NCI-H446 (cell line): ENCODE measurements at places on chromosomes 6 and 20.

GRCh38 chr6:27986928-27987725 is 30.1 kb downstream of the OR2B6 start:
- DNase-seq = no peak

- no peak for DNase-seq
Observed at GRCh38 chr6:4856785-4857184, 80.6 kb downstream of the CDYL start.

- no peak for DNase-seq
Observed at GRCh38 chr6:137390334-137390733, 103.9 kb downstream of the OLIG3 start.

DNA sequence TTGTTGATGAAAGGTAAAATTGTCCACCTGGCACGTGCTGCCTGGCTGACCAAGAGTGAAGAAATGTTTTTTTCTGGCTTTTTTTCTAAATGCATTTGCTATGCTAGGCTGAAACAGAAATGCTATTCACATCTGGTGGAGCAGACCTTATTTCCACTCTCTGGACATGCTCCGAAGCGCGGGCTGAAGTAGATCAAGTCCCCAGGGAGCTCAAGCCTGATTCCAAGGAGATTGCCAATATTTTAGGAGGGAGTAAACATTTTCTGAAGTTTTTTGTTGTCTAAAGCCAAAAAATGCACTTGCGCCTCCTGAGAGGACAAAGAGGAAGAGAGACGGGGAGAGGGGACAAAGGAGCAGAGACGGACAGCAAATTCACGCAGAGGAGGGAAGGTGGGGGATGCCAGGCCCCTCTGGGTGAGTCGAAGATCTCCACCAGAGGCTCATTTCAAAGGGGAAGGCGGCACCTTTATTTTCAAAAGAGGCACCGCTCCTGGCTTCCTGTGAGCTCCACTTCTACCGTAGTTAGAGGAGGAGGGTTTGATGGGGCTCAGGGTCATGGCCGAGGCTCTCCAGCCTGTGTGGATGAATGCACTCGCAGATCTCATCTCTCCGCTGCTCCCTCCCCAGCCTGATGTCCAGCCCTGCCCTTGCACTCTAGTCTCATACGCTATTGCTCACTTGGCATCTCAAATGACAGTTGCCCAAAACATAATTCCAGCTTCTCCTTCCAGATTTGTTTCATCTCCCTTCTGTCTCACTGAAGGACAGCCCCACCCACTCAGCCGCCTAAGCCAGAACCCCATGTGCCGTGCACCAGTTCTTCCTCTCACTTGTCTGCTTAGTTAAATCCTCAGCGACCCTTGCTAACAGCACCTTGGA is 23.1 kb upstream of the SMOC2 start:
- DNase-seq = no peak

- DNase-seq = no peak
Observed at GRCh38 chr6:76881414-76881813, 581.9 kb downstream of the HTR1B start.

DNA sequence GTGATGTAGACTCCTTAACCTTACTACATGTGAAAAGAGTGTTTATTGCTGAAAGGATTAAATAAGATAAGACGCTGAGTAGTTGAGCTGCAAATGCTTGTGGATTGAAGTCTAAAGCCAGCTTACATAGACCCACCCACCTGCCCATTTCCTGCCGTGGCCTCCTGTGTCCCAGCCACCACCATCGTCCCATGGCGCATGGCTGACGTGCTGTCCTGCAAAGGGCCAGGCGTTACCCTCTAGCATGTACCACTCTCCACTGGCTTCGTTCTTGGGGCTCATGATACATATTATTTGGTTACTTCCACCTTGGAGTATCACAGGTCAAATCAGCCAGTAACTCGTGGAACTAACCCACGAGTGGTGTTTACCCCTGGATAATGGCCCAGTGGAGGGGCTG is 181.8 kb downstream of the CDH4 start:
- DNase-seq = no peak

DNA sequence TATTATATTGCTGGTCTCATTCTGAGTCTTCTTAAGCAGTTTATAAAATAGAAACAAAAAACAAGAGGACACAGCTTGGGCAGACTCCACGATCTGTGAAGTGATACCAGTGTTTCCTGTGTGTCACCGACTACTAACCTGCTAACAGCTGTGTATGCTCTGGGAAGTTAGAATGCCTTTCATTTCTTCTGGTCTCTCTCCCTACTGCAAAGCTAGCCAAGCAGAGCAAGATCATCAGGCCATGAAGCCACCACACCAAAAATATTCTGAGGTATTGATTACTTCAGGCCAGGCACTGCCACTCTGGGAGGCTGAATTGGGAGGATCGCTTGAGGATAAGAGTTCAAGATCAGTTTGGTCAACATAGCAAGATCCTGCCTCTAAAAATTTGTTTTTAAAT is 46.9 kb upstream of the SMIM29 start:
- no peak for DNase-seq

DNA sequence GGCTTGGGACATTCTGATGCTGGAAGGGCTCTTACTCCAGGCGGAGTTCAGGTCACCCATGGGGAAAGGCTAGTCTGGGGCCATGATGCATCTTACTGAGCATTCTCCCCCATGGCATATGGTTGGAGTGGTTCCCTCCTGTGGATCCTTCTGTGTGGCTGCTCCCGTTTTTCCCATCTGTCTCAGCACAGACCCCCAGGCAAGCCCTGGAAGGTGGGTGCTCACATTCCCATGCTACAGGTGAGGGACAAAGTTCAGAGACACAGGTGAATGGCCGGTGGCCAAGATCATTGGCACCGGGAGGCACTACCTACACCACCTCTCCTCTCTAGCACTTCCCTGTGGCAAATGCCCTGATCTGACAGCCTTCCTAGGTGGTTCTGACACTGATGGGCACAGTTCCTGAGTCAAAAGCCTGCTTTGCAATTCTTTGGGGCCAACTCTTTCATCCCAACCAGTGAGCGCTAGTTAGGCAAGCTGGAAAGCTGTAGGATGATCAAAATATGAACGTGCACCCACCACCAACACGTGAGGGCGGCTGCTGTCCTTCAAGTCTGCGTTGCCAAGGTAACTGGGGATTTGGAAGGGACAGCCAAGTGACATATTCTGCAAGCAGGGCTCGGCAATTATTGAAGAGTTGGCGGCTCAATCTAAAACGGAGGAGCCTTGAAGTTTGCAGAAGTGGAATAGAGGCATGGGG is 124.6 kb downstream of the CDH4 start:
- no peak for DNase-seq

DNA sequence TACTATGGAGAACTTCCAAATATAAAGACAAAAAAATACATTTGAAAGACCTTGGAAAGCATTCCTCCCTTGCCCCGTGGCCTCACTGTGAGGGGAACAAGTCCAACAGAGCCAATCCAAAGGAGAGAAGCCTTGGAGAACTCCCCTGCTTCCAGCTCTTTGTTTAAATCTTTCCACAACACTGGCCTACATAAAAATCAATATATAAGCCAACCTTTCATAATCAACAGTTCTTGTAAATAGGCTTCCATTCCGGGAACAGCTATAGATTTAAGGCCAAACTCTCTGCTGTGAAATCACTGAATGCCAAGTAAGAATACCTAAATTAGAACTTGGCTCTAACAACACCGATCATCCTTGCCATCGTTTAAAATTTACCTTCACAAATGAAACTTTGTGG is 242.1 kb downstream of the HACE1 start:
- peak; percentile 49 for DNase-seq

GRCh38 chr6:125002406-125002741 is 40.1 kb downstream of the RNF217 start:
- DNase-seq = no peak

DNA sequence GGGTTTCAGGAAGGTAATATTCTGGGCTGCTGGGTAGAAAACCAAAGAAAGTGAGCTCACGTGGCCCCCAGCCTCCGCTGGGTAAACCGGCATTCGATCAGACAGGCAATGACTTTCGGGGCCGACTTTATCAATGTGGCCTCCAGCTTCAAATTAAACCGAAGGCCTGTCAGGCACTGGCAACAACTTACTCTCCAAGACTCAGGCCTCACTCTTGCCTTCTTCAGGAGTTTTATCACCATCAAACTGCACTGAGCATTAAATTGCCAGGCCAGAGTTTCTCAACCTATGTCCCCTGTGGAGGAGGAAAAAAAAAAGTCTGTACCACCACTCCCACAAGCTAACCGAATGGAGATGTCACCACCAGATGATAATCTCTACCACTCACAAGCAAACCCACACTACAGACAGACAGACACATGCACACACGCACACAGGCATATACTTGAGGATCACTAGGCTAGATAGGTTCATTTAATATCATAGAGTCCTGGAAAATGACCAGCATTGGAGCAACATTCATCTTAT is 1.1 kb upstream of the MBOAT1 start:
- DNase-seq = no peak

DNA sequence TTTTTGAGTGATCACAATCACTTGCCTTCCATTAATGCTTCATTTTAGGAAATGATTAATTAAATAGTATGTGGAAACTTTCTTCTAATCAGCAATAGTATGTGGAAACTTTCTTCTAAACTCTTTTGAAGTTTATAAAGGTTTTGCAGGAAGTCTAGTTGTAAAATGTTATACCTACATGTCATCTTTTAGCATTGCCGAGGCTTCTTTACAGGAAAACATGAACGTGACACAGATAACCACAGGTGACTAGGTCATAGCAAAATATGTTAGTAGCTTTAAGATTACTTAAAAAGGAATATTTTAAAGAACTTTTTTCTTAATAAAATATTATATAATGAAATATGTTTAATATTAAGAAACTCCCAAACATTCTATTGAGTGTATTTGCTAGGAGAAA is 56.8 kb downstream of the SMAP1 start:
- no peak for DNase-seq

DNA sequence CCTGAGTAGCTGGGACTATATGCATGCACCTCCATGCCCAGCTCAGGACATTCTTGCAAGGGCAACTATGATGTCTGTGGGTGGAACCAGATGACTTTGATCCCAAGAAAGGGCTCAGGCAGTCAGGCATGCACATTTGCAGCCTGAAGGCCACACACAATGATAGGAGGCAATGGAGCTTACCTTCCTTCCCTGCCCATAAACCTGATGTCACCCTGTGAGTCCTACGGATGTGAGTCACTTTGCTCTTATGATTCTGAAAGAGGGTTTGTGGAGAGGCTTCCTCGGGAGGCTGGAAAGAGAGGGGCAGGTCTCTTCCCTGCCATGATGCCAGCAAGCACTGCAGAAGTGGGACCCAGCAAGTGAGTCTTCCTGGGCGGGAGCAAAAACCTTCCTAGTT is 202.4 kb downstream of the LY86 start:
- DNase-seq = no peak

DNA sequence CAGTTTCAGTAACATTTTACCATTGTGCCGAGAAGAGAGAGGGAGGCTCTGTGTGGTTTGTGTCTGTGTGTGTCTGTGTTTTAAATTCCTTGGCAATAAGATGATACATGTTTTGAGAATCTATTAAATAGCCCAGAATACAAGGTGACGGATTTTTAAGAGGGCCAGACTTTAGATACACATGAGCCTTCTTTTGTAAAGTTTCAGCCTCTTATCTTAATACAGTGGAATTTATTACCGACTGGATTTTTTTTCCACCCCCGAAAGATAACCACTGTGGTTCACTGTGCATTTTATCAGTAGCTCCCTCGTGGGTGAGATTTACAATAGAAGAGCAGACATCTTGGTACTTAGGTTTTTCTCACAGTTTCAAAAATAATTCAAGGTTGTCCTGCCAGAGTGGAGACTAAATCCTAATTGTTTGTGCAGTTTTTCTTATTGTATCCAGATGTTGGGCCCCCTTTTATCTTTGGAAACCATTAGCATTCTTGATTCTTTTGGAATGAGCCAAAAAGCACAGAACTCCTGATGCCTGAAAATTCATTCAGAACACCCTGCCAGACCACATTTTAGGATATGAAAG is 49.9 kb downstream of the STK4 start:
- no peak for DNase-seq

- DNase-seq = no peak
Observed at GRCh38 chr6:108002365-108003221, 44.6 kb upstream of the SEC63 start.

GRCh38 chr6:51411496-51412125 is 592.9 kb downstream of the TFAP2B start:
- DNase-seq = no peak

- DNase-seq = no peak
Observed at GRCh38 chr6:15517600-15517999, 145.2 kb downstream of the DTNBP1 start.

- no peak for DNase-seq
Observed at GRCh38 chr6:135797361-135797760, 54.1 kb upstream of the PDE7B start.

DNA sequence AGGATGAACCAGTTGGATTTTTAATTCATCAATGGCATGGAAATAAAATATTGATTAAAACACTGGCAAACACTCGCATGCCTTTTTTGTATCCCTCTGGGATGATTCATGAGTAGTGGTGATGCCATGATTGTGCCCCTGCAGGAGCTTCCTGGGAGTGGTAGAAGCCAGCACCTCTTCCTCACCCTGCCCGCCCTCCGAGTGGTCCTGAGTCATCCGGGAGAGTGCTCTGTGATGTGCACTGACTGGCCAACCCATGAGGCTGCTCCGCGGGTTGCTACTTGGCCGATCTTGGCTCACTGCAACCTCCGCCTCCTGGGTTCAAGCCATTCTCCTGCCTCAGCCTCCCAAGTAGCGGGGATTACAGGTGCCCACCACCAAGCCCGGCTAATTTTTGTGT is 27.4 kb downstream of the GJA10 start:
- DNase-seq = no peak

DNA sequence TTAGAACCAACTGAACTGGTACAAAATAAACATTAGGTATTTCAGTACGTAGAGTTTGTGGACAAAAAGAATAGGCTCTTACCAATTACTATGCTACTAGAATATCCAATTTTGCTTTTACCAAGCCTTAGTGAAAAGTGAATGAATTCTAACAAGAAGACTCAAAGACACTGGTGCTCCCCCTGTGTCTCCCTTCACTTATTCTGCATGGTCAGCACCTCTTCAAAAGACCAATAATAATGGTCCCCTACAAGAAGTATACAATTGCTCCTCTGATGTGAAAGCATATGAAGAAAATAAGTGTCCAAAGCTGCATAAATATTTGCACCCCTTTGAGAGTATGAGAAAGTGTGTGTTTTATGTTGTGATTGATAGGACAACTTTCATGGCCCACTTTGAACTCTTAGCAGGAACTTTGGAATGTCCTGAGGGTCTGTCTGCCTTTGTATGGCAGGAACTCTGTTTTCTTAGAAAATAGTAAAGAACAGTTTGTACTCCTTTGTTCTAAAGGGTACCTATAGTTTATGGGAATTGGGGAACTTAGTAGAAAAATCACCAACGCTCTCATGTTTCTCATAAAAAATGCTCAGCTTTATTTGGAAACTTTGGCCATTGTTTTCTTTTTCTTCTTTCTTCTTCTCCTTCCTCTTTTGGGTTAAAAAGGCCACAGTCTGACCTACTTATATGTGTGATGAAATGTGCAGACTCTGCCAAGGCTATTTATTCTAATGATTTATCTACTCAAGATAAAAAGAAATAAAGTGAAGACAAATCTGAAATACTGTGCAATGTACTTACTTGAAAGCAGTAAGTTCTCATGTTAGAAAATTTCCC is 352.4 kb downstream of the LAMA2 start:
- DNase-seq = no peak
